Hepatic stellate cell (primary cell): ENCODE measurements at places on chromosomes 6 and 20.

DNA sequence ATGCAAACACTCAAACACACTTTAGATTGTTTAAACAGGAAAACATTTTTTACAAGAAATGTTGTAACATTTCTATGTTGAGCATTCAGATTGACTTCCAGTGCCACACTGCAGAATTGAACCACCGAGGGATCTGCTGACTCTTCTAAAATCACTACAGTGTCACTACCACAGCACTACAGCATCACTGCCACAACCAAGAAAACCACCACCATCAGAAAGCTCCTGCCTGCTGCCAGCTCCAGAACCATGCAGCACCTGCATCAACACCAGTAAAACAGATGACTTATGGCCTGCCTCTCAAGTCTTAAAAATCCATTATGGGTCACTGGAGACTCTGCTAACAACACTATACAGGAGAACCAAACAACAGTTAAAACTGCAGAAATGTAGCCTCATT is 25.4 kb upstream of the BTN3A2 start:
- no peak for DNase-seq

GRCh38 chr6:152750694-152751093 is at the start of gene VIP:
Gene VIP (plus strand): TSS chr6:152750797. CDS start chr6:152752178, 1,381 bp downstream.
- no peak for DNase-seq

- DNase-seq, result no peak
Measured at GRCh38 chr6:137623293-137623692, 129.1 kb upstream of the OLIG3 start.

- no peak for DNase-seq
Measured at GRCh38 chr6:134467620-134468019, 149.7 kb upstream of the SGK1 start.

DNA sequence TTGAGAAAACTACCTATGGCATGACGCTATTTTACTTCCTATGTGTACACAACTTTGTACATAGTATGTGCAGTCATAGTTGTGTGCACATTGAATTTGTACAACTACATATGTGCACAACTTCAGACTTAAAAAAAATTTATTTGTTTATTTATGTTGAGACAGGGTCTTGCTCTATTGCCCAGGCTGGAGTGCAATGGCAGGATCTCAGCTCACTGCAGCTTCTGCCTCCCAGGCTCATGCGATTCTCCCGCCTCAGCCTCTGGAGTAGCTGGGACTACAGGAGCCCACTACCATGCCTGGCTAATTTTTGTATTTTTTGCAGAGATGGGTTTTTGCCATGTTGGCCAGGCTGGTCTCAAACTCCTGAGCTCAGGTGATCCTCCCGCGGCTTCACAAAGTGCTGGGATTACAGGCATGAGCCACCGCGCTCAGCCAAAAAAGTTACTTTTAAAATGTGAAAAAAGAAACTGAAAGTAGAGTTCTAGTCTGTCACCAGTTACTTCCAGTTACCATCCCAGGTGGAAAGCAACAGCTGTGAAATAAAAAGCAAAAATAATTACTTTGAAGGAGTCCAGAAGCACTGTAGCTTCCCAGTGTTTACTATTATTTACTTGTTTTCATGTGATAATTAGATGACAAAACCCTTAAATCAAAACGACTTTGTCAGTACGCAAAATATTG is 1.7 kb upstream of the ZKSCAN8 start:
- no peak for DNase-seq

GRCh38 chr6:13098006-13098405 is 230.3 kb downstream of the TBC1D7 start:
- no peak for DNase-seq

GRCh38 chr6:104540743-104541142 is 319.0 kb downstream of the HACE1 start:
- peak; percentile 8 for DNase-seq

- DNase-seq, result no peak
Measured at GRCh38 chr20:37270576-37271420, 9.2 kb upstream of the GHRH start.

GRCh38 chr6:166658115-166658791 is 31.2 kb upstream of the RPS6KA2 start:
- DNase-seq, result no peak

GRCh38 chr6:90062667-90063066 is 168.4 kb downstream of the GJA10 start:
- no peak for DNase-seq

GRCh38 chr20:38628580-38629470 is 27.2 kb downstream of the ARHGAP40 start:
- no peak for DNase-seq

- DNase-seq, result no peak
Measured at GRCh38 chr6:20827798-20828197, 293.5 kb downstream of the CDKAL1 start.

DNA sequence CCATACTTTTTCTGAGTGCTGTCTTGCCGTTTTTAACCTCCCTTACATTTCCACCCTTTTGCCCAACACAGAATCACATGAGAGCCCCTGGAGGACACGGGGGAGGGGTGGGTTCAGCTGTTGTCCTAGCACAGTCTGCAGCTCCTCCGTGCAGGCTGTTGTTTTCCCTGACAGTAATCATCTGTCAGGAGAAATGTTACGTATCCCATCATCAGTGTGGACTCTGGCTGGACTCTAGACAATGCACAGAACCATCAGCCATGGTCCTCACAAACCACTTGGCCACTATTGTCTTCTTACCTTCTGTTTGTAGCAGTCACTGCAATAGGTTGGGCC is 92.1 kb downstream of the RIN2 start:
- no peak for DNase-seq
